ENCODE measurements at places on chromosomes 5 and 9. TPM values are rescaled to one million over a fixed set of nuclear protein-coding genes. Genes with fewer than 3 reads are reported as not detected.

DNA sequence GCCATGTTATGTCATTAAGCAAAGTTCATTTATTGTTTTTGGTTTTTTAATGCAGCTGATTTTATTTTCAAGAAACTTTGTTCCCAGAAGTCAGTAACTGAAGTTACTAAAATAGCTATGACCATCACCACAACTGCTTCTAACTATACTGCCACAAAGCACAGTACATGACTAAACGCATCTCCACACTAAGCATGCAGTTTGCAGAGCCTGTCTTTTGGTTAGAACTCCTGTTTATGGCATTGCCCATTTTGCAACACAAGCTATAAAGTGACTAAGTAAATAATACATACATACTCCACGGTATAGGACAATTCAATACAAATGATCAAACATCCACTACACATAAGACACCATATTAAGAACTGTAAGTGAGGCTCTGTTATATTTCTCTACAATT is 109.7 kb downstream of the MLLT3 start:
- no peak for DNase-seq

GRCh38 chr9:121349009-121349408 is 21.0 kb downstream of the STOM start:
- DNase-seq: no peak

- DNase-seq: no peak
Measured at GRCh38 chr9:99239341-99240060, 17.4 kb downstream of the SEC61B start.

Gene GABRP
- total RNA-seq: 20.6 TPM

GRCh38 chr9:4070266-4070665 is 229.6 kb downstream of the GLIS3 start:
- no peak for DNase-seq

Gene CARTPT
- not detected for total RNA-seq

Gene FRMPD1
- 0.98 TPM for total RNA-seq

Gene POU5F2
- 3.2 TPM for total RNA-seq

GRCh38 chr9:123296174-123296573 is 27.8 kb upstream of the STRBP start:
- DNase-seq: no peak

- DNase-seq: no peak
Measured at GRCh38 chr5:1658665-1659064, 134.9 kb upstream of the LPCAT1 start.

DNA sequence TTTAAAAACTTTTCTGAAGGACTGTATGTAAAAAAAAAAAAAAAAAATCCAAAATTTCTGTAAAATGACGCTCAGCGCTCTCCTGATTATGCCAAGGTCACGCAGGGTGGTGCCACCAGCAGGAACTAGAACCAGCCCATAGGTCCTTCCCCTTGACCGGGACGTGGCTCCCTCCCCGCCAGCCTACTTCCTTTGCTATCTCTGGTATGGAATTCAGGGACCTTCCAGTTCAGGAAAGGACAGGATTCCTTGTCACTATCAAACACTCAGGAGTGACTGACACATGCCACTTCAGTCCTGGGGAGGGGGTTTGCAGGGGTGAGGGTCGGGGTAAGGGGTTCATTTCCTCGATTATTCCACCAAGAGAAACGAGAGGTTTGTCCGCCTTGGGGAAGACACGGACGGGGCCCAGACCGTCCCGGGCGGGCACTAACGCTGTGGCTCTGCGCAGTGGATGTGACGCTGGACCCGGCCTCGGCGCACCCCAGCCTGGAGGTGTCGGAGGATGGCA is 18.8 kb downstream of the BTNL9 start:
- DNase-seq: no peak

DNA sequence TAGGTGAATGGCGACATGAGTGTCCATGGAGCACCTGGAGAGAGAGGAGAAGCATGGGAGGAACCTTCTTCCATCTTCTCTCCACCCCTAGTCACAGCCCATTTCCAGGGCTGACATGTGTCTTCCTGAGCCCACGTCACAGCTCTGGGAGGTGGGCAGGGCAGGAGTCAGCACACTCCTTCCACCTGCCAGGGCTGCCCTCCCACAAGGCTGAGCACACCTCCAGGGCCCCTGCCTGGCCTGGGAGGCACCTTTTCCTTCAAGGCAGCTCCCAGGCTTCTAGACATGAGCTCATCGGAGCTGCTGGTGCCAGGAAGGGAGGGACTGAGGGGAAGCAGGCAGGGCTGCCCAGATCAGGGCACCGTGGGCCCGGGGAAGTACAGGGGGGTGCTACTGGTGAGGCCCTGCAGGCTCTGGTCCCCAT is 13.6 kb upstream of the SYNPO start:
- no peak for DNase-seq

DNA sequence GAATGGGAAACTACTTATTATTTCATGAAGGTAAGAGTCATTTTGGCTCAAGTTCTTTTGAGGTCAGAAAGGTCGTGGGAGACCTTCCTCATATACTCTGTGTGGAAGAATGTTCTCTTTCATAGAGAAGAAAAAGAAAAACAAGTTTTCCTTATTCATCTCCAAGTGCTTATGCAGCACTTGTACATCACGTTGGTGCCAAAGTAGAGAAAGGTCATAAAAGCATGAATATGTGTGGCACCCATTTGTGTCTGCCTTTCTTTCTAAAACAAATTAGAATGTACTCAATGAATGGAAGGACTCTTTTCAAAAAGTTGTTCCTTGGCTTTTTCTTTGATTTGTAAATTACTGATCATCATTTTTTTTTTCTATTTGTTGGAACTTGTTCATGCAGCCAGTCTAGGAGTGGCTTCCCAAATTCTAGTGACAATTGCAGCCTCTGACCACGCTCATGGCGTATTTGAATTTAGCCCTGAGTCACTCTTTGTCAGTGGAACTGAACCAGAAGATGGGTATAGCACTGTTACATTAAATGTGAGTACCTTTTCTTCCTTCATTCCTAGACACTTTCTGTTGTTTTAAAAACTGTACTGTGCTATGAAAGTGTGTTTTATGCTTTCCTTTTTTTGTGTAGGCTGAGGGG is 122.4 kb downstream of the ADGRV1 start:
- DNase-seq: no peak

Gene IFNA13
- total RNA-seq: not detected

Gene TERT
- total RNA-seq: not detected

DNA sequence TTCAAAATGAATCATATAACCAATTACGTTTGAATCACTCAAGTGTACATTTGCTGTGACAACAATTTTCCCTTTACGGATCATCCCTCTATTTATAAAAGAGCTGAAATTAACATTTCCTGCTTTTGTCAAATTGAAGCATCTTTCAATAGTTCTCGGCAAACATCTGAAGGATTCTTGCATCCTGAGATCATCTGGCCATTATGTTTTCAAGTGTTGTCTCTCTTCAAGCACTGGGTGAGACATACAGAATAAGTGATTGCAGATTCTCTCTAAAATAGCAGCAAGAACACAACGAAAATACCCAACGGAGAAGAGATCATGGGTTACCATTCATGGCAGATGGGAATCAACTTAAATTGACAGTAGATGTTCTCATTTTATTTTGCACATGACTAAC is 283.4 kb upstream of the GRAMD2B start:
- no peak for DNase-seq

Gene FOXI1
- not detected for total RNA-seq

- peak; percentile 95 for DNase-seq
Measured at GRCh38 chr9:124861342-124862229, at the start of the genes ARPC5L and RPL35. Gene ARPC5L (plus strand): TSS chr9:124862130. CDS start chr9:124869291, 7,161 bp downstream. Gene RPL35 (minus strand): TSS chr9:124861957. CDS start chr9:124861912, 45 bp downstream.

DNA sequence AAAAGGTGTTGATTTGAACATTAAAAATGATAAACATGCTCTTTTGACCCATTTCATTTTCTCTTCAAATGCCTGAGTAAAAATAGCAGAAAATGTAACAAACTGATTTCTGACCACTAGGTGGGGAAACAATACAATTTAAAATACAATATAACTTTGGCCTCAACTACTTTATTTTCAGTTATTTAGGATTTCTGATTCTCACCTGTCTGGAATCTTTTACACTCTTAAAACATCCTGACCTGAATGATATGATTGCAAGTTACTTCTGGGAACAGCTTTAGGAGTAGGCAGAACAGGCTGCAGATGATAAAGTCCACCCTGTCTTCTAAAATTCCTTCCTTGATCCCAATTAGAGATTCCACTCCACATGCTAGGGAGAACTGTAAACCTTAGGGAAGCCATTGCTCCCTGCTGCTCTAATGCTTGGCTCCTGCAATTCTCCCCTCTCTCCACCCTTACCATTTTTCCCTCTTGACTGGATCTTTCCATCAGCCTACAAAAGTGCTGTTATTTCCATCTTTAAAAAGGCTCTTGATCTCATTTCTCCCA is 70.3 kb downstream of the FYB1 start:
- DNase-seq: no peak

- no peak for DNase-seq
Measured at GRCh38 chr5:54294097-54294667, 16.2 kb downstream of the ARL15 start.

DNA sequence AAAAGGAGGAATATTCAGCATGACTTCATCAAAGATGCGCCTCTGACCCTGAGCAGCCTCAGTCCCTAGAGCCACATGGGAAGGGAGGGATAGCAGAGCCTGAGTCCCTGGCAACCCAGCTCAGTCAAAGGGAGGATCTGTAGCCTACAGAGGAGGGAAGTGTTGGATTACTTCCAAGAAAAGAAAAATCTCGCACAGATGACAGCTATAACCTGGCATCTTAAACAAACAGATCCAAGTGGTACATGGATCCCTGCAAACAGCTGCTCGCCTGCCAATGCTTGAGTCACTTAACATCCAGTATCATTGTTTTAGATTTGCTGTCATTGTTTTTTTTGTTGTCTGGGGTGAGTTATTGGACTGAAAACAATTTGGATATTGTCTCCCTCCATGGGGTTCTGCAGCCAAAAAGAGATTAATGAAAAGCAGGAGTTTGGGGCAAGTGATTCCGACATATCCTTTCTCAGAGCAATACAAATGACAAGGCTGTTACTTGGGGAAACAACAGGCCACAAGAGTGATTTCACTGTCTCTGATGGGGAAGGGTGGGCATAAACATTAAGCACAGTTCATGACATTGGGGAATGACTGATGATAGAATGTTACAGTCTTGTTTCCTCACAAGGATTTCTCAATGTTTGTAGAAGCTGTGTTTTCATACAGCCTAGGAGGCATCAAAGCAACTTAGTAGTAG is 153.5 kb upstream of the KIF2A start:
- DNase-seq: no peak

Gene DROSHA
- total RNA-seq: 50.1 TPM

DNA sequence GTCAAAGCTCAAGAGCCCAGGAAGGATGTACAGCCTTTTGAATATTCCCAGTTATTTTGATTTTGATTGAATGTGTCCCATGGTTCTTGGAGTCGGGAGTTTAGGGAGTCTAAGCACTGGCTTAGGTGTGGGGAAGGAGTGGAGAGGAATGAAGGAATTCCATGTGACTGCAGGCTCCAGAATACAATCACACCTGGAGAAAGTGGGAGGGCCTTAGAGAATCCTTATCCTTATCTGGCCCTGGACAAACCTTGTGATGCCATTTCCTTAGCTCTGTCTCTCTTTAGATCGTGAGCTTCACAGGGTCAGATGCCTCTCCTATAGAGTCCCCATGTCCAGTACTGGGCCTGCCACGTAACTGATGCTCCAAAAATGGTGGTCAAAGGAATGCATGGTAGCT is 4.2 kb upstream of the EEIG1 start:
- no peak for DNase-seq

Gene ZNF483
- total RNA-seq: 8.8 TPM

Gene CCDC180
- total RNA-seq: 7.6 TPM

Gene C9orf72
- 18.7 TPM for total RNA-seq

Gene C5orf52
- not detected for total RNA-seq

- peak; percentile 97 for DNase-seq
Measured at GRCh38 chr9:19408693-19409400, at the start of gene ACER2. Gene ACER2 (plus strand): TSS chr9:19409009. CDS start chr9:19409085, 76 bp downstream.

DNA sequence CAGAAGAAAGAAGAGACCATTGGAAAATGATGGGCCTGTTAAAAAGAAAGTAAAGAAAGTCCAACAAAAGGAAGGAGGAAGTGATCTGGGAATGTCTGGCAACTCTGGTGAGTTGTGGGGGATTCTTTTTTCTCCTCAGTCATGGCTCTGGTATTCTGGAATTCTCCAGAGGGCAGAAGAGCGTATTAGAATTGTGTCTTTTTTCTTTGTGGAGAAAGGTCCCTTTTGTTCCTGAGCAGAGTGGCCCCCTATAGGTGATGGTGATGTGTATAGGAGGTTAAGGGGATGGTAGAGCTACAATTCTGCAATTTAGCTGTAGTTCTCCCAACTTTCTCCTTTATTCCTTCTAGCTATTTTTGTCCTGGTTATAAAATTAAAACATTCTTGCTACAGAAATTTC is 1.6 kb upstream of the DHFR start:
- no peak for DNase-seq

DNA sequence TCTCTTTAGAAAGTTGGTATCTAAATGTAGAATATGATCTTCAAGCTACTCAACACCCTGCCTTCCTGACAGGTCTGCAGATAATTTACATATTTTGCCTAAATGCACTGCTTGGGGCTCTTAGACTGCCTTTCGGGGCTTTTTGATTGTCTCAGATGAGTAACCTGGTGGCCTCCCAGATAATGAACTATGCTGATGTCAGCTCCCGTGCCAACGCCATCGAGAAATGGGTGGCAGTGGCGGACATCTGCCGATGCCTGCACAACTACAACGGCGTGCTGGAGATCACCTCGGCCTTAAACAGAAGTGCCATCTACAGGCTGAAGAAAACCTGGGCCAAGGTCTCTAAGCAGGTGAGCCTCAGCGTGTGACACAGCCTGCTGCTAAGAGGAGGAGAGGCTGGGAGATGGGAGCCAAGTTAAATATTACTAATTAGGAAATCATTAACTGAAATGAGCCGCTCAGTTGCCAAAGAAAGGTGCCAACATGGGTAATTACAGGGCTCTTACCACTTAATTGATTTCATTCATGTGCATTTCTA is 20.8 kb upstream of the CKMT2 start:
- no peak for DNase-seq

DNA sequence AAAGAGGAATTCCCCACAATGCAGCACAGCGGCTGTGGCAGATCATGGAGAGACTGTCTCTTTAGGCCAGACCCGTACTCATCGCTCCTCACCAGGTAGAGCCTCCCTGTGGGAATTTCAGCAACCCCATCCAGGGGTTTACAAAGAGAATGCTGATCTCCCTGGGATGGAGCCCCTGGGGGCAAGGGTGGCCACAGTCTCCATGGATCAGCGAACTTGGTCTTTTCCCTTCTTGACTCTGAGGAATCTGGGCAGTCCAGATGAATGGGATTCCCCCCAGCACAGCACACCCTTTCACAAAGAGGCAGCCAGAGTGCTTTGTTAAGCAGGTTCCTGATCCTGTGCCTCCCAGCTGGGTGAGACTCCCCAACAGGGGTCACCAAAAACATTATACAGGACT is 108.7 kb upstream of the RGMB start:
- no peak for DNase-seq

- no peak for DNase-seq
Measured at GRCh38 chr9:108606401-108606800, 249.4 kb downstream of the ACTL7B start.

DNA sequence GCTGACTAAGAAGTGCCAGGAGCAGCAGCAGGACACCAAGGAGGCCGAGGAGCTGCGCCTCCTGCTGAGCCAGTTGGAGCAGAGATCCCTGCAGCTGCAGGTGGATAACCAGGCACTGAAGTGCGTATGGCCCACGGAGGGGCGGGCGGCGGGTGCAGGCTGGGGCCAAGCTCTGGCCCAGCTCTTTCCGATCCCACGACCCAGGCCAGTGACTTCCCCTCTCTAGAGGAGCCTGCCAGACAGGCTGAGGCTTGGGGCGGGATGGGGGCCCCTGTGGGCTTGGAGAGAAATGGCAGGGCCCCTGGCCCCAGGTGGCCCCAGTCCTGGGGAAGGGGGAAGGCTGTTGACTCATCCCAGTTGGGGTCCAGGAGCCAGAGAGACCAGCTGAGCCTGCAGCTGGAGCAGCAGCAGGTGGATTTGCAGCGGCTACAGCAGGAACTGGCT is 3.6 kb downstream of the PTRH1 start:
- DNase-seq: no peak

Data from vagina (tissue), 2 donors.